ENCODE measurements at places on chromosomes 2 and 18.

GRCh38 chr2:189022053-189022481 is 47.9 kb downstream of the COL3A1 start:
- DNase-seq = no peak

- DNase-seq = no peak
Measured at GRCh38 chr2:121746071-121746578, 9.3 kb upstream of the TSN start.

DNA sequence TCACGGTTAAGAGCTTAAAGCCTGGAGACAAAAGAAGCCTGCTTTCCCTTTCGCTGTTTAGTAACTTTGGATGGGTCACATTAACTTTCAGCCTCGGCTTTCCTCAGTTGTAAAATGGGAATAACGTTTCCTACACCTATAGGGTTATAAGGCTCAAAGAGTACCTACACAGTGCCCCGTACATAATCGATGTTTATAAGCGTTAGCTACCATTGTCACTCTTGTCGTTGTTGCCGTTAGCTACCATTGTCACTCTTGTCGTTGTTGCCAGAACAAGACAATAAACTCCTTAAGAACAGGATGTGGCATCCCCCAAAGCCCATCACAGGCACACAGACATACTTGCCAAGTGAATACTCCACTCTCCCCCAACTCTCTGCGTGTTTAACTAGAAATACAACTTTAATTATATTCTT is 901 bp upstream of the MFSD6 start:
- peak; percentile 7 for DNase-seq

DNA sequence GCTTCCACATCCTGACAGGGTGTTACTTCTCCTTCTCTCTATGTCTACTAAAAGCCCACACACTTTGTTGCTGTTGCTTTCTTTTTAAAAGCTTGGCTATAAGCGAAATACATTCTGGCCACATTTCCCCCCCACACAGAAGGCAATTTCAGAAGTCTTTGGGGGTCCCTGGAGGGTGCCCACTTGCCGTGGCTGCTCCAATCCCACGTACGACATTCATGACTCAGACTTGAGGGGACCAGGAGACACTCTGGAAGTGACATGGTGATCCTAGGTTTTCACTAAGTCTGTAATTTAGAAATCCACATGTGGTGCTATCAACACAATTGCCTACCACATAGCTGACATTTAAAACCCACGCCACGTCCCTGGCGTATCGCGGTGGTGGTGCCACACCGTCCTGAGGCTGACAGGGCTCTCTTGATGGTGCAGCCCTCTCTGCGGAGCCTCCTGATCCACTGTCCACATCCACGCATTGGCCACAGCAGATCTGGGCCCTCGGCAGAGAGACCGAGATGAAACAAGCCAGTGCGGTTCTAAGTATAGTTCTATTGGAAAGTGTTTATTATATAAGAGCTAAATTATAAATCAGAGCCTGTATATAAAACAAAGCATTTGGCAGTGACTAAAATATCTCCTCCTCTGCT is 42.4 kb downstream of the CYP27C1 start:
- no peak for DNase-seq

DNA sequence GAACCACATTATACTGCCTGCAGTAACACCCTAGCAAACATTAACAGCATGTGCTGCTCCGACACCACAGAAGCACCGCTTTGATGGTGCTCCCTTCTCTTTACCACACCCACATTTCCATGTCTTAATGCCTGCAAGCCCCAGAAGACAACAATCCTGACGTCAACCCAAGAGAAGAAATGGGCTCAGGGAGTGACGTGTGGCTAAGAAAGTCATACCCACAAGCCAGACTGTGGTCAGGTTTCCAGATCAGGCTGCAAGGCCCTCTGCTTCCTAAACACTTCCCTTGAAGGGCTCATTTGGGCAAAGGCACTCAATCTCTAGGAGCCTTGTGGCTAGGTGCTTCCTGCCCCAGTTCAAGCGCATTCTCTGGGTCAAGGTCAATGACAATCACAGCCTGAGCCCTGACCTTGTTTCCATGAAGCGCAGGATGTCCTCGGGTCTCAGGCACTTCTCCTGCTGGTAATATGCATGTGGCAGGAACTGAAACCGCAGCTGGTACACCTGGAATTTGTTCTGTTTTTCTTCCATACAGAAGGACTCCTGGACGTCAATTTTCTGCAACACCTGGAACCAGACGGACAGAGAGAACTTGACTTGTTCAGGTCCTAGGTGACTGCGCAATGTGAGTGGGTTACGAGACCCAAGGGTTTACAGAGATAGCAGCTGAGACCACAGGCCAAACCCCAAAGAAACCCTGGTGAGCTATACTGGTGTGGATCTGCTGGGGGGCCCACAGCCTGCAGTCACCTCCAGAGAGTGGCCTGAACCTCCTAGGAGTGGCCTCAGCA is 67.2 kb downstream of the POLR1A start:
- peak; percentile 55 for DNase-seq

- no peak for DNase-seq
Measured at GRCh38 chr2:69315160-69315761, 71.8 kb downstream of the GFPT1 start.

- DNase-seq = no peak
Measured at GRCh38 chr2:44741507-44741906, 200.0 kb upstream of the SIX3 start.

- DNase-seq = no peak
Measured at GRCh38 chr2:46720592-46721185, 194.9 kb downstream of the MCFD2 start.

GRCh38 chr18:47215554-47216138 is 35.8 kb downstream of the SKOR2 start:
- no peak for DNase-seq

DNA sequence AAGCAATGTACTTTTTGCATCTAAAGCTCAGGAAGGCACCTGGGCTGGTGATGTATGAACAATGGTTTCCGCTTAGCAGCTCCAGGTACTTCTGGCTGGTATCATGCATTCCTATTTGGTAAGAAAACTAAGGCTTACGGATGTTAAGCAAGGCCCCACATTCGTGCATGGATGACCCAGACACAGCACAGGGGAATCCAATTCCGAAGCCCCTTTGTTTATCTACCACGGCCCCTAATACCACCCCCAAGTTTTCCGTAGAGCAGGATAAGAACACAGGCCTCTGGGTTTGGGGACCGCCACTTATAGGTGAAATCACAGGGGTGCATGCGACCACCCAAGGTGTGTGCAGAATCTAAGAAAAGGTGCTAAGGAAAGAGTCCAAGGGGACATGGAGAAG is 192.1 kb upstream of the ID2 start:
- no peak for DNase-seq

- no peak for DNase-seq
Measured at GRCh38 chr2:46296216-46296839, 879 bp upstream of the EPAS1 start.

All from stimulated activated CD8-positive, alpha-beta memory T cell treated with anti-CD3 and anti-CD28 coated beads, Interleukin-7, amount 100 ng/mL, for 4 hours (primary cell).